ENCODE measurements at places on chromosomes 2 and 18. TPM values are rescaled to one million over a fixed set of nuclear protein-coding genes. Genes with fewer than 3 reads are reported as not detected.

GRCh38 chr2:225190987-225191386 lies 148.7 kb upstream of the DOCK10 start:
- DNase-seq, result no peak

- DNase-seq, result no peak
Measured at GRCh38 chr2:176582990-176583481, 313.8 kb downstream of the MTX2 start.

GRCh38 chr2:74862020-74862964 lies 28.4 kb downstream of the HK2 start:
- DNase-seq, result no peak

GRCh38 chr2:237016121-237016915 lies 69.4 kb upstream of the COPS8 start:
- no peak for DNase-seq

GRCh38 chr2:167579826-167580225 lies 667.6 kb downstream of the STK39 start:
- DNase-seq, result no peak

- no peak for DNase-seq
Measured at GRCh38 chr2:190888449-190888848, 7.8 kb downstream of the GLS start.

GRCh38 chr18:79697976-79698375 lies 18.4 kb downstream of the CTDP1 start:
- no peak for DNase-seq

DNA sequence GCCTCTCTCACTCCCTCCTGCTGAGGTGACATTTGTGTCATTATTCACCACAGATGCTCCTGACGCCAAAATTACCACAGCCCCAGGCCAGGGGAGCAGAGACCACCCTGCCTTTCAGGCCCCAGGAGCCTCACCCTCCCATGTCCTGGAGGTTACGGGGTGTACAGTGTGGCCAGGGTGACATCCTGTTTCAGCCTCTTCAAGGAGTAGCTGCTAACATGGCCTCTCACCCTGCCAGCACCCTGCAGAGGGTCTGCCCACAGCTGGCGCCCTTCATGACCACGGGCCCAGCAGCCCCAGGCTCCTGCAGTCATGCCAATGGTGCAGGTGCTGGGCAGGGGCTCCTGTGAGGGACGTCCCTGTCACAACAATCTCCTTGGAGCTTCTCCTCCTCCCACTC lies 92.6 kb downstream of the SMIM21 start:
- DNase-seq, result no peak

DNA sequence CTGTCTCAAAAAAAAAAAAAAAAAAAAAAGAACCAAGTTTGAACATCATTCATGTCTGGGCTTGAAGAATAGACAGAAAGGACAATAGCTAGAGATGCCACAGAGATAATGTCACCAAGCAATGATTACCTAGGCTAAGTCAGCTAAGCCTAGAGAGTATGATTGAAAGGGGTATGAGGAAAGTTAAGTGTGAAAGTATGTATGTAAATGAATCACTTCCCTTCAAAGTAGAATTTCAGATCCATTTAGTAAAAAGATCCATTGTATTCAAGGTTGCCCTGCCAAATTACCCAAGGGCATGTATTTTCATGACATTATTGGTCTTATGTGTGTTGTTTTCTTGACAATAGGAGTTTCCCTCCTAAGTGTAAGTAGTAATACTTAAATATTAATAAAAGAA lies 34.1 kb upstream of the SLC39A10 start:
- DNase-seq, result no peak

DNA sequence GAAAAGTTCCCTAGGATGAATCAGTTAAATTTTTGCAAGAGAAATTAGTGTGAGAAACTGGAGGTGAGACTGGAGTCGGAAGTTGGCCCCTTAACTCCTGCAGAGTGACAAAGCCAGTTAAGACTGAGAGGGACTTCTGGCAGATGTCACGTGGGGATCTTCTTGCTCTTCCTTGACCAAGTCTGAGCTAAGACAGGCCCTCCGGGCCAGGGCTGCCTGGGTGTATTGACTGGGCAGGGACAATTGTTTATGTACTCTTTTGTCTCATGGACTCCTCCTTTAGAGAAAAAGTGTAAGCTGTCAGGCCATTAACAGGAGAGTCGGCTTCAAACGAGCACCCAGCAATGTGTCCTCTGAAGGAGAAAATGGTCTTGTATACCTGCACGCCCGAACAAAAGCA lies 48.6 kb upstream of the RALBP1 start:
- no peak for DNase-seq

DNA sequence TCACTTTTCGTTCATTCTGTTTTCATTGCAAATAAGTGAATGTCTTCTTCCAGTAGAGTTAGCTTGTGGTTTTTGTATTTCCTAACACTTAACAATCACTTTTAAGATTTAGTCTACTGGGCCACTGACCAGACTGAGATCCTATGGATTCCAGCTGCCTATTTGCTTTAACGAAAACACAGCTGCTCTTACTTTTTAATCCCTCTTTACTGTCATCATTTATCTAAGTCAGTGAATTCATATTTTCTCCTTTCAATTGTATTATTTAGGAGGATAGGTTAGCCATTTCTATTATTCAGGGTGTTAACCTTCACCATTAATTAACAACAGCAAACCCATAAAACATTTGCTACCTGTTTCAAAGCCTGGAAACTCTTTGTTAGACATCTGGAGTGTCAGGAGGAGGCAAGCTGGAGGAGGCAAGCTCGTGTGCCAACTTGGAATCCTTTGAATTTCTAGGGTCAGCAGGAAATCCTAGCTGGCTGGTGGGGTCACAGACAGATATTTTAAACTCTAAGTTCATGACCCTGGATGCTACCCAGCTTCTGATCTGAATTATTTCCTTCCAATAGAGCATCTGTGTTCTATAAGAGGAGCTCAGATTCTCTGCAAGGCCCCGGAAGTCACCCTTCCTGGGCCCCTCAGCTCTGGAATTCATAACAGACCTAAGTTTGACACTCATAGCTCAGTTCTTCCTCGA lies 385.3 kb downstream of the RBM43 start:
- peak; percentile 25 for DNase-seq

GRCh38 chr2:207040696-207041095 lies 101.4 kb downstream of the CPO start:
- DNase-seq, result no peak

GRCh38 chr2:111037128-111037527 lies 83.6 kb upstream of the BCL2L11 start:
- DNase-seq, result no peak

- DNase-seq, result no peak
Measured at GRCh38 chr18:10591896-10592295, 66.1 kb downstream of the NAPG start.

DNA sequence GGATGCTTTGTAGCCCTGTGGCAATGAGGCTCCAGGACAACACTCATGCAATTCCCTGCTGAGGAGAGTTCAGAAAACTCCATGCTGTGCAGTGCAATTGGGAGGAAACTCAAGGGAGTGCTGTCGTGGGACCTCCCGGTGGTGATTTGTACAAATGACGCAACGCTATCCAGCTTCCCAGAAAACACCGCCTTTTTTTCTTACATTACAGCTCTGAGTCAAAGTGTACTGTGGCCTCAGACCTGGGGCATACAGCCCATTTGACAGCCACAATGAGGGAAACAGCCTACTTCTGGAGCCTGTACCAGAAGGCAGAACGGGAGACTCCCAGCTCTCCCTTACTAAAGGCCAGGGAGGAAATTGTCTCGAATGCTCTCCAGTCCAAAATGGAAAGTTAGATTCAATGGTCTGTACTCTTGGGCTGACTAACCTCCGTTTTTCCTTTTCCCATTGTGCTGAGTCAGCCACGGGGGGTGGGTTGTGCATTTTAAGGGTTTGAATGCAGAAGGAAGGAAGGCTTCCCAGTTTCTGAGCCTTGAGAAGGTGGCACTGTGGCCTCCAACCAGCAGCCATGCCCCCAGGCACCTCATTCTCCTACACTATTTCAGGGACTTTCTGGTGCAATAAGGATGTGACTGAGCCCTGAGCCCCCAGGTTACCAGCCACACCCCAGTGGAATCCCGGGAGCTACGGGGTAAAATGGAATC lies 16.4 kb upstream of the CYP1B1 start:
- DNase-seq, result no peak

- no peak for DNase-seq
Measured at GRCh38 chr2:240386326-240386725, 49.1 kb upstream of the GPC1 start.

GRCh38 chr2:137302957-137303356 lies 537.6 kb downstream of the THSD7B start:
- DNase-seq, result no peak

DNA sequence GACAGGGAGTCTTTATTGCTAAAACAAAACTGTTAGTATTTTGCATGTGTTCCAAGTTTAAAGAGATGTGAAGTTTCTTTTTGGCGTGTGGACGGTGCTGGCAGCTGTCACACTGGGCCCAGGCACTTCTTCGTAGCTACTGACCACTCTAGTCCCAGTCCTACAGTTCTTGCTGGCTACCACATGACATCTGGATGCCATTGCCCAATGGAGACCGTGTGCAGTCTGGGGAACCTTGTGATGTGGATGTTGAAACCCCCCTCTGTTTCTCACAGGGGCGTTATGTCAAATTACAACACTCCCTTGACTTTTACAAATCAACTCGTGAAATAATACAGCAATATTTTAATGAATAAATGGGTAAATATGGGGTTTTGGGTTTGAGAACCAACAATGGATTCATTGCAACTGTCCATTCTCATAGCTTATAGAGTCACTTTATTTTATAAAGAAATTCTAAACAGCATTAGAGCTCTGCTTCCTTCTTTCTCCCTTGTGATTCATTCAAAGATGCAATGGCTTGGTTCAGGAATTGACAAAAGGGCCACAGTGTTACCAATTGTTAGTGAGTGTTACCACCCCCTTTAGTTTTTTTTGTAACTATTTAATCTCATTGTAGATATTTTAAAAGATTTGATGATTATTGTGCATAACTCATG lies 1.2 kb downstream of the GPD2 start:
- DNase-seq, result no peak

GRCh38 chr2:26540306-26540705 lies 62.4 kb upstream of the OTOF start:
- no peak for DNase-seq

DNA sequence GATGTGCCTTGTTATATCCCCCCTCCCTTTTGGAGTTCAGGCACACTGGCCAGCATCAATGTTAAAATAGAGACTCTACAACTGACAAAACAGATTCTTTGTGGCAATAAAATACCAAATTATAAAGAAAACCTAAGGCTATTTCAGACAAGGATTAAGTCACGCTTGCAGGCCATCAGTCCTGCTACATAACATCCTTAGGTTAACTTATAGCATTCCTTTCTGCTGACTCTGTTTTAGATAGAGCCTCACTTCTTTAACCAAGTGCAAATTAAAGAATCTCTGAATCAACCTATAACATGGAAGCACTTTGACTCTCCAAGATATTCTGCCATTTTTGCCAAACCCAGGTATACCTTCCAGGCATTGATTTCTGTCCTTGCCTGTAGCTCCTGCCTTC lies 784.6 kb downstream of the RNF144A start:
- DNase-seq, result no peak

GRCh38 chr2:105859694-105859951 lies 114.9 kb downstream of the NCK2 start:
- no peak for DNase-seq

DNA sequence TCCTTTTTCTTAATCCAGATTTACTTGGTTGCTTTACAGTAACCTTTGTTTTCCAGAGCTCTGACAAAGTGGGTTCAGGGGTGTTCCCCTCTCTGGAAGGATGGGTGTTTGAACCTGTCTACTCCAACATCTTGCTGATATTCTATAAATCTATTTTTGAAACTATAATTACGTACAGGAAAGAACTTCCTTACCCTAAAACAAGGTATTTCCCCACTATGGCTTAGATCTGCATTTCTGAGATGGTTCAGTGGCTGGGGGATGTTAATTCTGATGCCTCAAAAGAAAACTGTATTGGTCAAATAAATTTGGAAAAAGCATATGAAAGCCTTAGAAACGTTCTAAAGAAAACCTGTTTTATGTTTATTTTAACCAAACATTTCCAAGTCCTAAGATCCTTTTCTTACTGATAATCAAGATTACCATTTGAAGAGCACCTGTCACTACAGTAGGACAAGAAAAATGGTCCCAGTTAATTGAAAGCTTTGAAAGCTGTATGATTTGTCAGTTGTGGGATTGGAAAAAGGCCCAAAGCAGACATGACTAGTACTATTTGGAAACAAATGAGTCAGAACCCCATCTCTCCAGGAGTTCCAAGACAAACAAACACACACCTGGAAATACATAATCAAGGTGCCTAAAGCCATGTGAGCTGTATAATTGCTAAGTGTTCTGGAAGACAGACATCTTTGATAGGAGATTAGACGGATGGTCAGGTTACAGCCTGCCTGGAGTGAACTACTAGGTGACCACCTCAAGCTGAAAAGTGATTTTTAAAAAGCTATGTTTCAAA lies 57.5 kb downstream of the KDM3A start:
- DNase-seq, result no peak

- DNase-seq, result no peak
Measured at GRCh38 chr2:186347472-186347871, 138.6 kb upstream of the ZC3H15 start.

ITGA4 gene
- 4.9 TPM for total RNA-seq

SNORC gene
- not detected for total RNA-seq

PLA2R1 gene
- 24.3 TPM for total RNA-seq

RPE gene
- total RNA-seq, result 73.2 TPM

SLC9A4 gene
- total RNA-seq, result not detected

AOX1 gene
- total RNA-seq, result 84.5 TPM

RTP5 gene
- not detected for total RNA-seq

RGPD8 gene
- total RNA-seq, result 26.3 TPM

CACNB4 gene
- 4.9 TPM for total RNA-seq

SDC1 gene
- 184 TPM for total RNA-seq

TMEM178A gene
- total RNA-seq, result 2.0 TPM

FBXO48 gene
- 1.2 TPM for total RNA-seq

TTC39C gene
- total RNA-seq, result 42.5 TPM
